ENCODE measurements at places on chromosomes 16 and 17.

- DNase-seq: no peak
Observed at GRCh38 chr17:30132615-30133014, 16.0 kb downstream of the NSRP1 start.

GRCh38 chr16:19186408-19186807 lies 18.4 kb downstream of the SYT17 start:
- no peak for DNase-seq

- no peak for DNase-seq
Observed at GRCh38 chr16:63703612-63704011, 1418.3 kb downstream of the CDH11 start.

DNA sequence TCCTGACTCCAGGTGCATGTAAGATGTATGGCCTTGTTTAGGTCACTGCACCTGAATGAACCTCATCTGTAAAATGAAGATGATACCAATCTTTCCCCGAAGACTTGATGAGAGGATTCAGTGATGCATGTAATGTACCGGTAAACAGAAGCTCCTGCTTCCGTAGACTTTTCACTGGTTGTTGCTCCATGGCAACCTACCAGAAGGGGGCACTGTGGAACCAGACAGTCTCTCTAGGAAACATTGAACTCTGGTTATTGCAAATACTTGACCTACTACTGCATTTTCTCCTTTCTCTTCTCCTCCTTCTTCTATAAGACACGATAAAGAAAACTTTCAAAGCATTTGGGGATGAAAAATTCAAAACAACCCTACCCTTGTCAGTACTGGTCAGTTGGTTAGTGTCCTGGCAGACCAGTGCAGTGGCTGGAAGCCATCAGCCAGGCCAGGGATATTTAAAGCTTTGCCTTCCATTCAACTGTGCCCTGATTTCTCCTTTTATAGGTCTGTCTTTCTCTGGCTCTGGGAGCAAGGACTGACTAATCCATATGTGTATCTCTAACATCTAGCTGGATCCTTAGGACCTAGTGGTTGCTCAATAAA lies 667.4 kb upstream of the SALL1 start:
- no peak for DNase-seq

- DNase-seq: no peak
Observed at GRCh38 chr16:1345087-1345486, 6.6 kb downstream of the TSR3 start.

- DNase-seq: peak; percentile 60
Observed at GRCh38 chr17:50511058-50511457, 2.8 kb downstream of the MYCBPAP start.

- peak; percentile 41 for DNase-seq
Observed at GRCh38 chr17:45852535-45853297, 8.0 kb downstream of the SPPL2C start.

GRCh38 chr16:89994389-89994720 lies 24.9 kb downstream of the DBNDD1 start:
- no peak for DNase-seq

- no peak for DNase-seq
Observed at GRCh38 chr17:29954405-29954804, 13.0 kb downstream of the EFCAB5 start.

DNA sequence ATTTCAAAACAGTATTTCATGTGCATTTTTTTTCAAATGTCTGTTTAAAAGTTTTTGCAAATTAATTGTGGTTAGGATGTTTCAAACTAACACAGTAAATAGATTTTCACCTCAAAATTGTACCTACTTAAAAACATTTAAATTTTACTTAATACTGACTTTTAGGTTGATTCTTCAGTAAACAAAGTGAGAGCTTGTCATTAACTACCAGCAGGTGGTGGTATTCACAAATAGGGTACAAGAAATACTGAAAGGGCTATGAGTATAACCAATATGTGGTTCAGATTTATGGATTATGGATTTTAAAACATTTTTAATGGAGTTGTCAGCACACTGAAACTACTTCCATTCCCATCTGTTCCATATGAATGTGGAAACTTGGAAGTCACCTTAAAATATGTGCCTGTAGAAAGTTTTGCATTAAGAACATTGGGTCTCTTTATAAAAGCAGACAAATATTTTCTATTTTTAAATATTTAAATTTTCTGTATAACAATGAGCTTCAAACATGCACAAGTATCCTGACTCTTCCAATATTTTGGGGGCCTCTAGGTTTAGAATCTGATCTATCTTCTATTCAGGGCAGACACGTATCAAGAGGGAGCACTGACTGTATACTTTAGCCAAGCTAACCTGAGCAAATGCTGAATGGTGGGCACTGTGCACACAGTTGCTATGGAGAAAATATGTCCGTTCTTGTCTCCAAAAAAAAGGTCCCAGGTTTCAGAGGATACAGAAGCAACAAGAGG lies 155.6 kb downstream of the SNX11 start:
- DNase-seq: no peak

- no peak for DNase-seq
Observed at GRCh38 chr16:2085669-2086068, 37.9 kb downstream of the TSC2 start.

DNA sequence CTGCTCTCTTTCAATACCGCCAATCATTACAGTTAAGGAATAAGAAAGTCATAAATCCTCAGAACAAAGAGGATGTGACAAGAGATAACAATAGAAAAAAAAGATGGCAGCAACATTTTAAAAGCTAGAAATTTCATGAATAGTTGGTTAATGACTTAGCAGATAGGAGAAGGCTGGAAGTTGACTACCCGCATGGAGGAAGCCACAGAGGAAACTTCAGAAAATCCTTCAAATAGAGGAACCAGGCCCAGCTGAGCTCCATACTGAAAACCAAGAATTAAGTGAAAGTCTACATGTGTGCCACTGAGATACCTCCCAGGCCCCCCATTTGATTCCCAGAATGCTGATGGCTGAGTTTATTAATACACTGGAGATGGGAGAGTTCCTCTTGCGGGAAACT lies 109.3 kb downstream of the GSG1L start:
- no peak for DNase-seq

DNA sequence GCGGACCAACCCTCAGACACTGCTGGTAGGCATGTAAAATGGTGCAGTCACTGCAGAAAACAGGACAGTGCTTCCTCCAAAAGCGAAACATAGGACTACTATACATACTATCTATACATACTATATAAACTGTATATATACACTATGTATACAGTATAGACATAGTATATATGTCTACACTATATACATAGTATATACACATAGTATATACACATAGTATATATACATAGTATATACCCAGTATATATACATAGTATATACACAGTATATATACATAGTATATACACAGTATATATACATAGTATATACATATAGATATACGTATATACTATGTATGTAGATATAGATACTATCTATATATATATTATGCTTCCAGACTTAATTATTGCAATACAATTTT lies 6.4 kb upstream of the USP36 start:
- DNase-seq: no peak

DNA sequence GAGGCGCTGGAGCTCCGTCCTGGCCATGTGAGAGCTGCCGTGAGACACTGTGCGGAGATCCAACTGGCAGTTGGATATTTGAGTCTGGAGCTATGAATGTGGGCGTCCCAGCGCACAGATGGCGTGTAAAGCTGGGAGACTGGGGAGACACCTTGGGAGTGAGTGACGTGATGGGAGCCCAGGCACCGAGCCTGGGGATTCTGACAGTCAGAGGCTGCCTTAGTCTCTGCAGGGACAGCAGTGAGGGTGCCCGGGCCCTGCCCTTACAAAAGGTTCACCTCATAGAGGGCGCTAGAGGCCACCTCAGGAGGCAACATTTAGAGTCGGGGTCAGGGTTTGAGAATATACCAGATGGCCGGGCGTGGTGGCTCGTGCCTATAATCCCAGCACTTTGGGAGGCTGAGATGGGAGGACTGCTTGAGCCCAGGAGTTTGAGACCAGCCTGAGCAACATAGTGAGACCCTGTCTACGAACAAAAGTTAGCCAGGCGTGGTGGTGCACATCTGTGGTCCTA lies 194.1 kb upstream of the GSE1 start:
- no peak for DNase-seq

DNA sequence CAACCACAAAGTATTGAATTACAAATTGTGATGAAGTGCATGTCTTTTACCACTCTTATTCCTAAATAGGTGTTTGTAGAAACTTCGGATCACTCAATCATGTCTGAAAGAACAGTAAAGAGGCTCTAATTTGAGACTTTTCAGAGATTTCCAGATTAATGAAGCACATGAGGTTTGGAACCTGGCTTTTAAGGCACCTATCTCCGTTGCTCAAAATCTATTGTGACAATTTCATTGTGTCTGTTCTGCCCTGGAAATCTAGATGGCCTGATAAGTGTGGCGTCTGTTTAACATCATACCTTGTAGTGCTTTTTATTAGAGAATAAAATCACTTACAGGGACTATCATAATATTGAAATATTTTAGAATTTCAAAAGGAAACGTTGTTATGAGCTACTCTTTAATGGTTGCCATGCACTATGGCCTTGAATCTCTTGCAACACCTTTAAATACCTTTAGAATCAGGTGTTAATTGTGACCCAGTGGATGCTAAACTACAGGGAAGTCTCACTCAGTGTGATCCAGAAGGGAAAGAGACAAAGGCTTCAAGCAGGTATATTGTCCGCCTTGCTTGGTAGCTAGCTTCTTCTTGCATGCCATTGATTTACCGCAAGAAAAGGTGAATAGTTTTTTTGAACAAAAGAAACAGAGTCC lies 210.3 kb downstream of the CNTNAP4 start:
- DNase-seq: no peak

GRCh38 chr17:59337741-59338299 lies 6.4 kb downstream of the YPEL2 start:
- DNase-seq: no peak

- no peak for DNase-seq
Observed at GRCh38 chr16:57061084-57061905, 31.1 kb upstream of the CPNE2 start.

GRCh38 chr17:36977568-36977967 lies 28.8 kb downstream of the AATF start:
- no peak for DNase-seq

DNA sequence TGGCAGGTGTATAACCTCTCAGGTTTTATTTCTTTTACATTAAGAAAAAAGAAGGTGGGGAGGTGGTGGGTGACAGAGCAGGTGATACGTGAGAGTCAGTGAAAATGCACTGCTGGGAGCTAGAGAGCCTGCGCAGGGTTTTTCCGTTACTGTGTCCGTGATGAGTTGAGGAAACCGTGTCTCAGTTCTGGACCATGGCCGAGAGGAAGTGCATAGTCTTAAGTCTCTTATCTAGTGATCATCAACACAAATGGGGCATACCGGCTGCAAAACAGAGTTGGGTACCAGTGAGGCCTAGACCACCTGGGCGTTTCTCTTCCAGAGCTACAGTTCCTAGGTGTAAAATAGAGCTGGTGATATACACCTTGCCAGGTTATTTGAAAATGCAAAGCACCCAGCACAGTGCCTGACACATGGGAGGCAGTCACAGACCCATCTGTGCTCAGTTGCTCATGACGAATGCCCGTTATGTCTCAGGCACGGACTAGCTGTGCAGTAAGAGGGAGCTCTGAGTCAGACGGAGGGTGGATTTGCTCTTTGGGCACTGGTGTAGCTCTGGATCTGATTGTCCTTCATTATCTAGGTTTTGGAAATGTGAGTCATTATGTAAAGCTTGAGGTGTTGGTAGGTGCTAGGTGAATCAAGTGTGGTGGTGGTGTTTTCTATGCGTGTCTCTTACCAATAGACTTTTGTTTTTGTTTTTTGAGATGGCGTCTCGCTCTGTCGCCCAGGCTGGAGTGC lies 60.9 kb downstream of the RPTOR start:
- DNase-seq: peak; percentile 82

- no peak for DNase-seq
Observed at GRCh38 chr16:88698646-88699045, 7.6 kb downstream of the RNF166 start.

DNA sequence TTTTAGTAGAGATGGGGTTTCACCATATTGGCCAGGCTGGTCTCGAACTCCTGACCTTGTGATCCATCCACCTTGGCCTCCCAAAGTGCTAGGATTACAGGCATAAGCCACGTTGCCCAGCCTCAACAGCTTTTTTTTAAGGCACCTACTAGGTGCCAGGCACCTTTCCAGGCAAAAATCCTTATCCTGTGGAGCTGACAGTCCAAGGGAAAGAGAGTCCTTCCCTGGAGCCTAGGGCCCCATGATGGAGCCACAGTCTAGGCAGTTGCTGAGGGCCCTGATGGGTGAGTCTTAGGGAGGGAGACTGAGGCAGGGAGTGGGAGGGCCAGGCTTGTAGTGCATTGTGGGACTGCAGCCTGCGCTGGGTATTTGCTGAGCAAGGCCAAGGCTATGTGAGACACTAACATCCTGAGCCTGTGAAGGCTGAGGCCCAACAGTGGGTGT lies 79.6 kb upstream of the TOB1 start:
- DNase-seq: no peak
